CD14-positive monocyte (primary cell): ENCODE measurements at places on chromosomes 12 and 14. TPM values are rescaled to one million over a fixed set of nuclear protein-coding genes. Genes with fewer than 3 reads are reported as not detected.

Gene GZMB
- polyA plus RNA-seq: 1.3 TPM

Gene SETD1B
- 0.60 TPM for polyA plus RNA-seq

Gene RAB5B
- 63.0 TPM for polyA plus RNA-seq

Gene OS9
- 128 TPM for polyA plus RNA-seq

Gene TXNDC16
- polyA plus RNA-seq: 2.6 TPM

Gene ACSM4
- polyA plus RNA-seq: not detected

Gene KCNC2
- not detected for polyA plus RNA-seq

Gene INHBC
- not detected in 2 replicates for polyA plus RNA-seq
